ENCODE measurements at places on chromosomes 7 and 10.
A peak's percentile ranks its signal among the peaks of the same experiment; 100 is the strongest.

GRCh38 chr10:63343476-63343875, 122.3 kb downstream of the JMJD1C start:
- no peak overlapping the region for H3K4me3 ChIP-seq
- peaks cover 12% of the 10 kb centered on the region for H3K36me3 ChIP-seq
- DNase-seq, result no peak
- no peak overlapping the region for H3K27ac ChIP-seq

GRCh38 chr10:19848226-19848985, 32.2 kb downstream of the PLXDC2 start:
- no peaks in the 10 kb centered on the region for H3K4me1 ChIP-seq
- DNase-seq, result no peak
- H3K27me3 ChIP-seq, result no peaks in the 10 kb centered on the region
- no peak overlapping the region for H3K4me3 ChIP-seq
- H3K36me3 ChIP-seq, result no peaks in the 10 kb centered on the region

DNA sequence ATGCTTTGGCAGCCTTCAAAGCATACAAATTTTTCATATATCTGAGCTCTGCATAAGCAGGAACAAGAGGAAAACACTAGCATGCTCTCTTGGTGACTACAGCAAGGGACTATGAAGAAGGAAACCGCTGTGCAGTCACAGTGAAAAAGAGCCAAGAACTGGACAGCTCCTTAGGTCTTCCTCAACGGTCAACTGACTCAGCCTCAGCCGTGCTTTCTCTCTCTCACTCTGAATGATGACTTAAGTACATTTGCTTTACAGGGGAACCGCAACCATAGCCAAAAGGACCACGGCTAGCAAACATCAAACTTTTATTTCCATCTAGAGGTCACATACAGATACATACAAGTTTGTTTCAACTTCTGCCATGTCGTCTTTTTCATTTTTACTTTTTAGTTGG, 69.9 kb downstream of the HYCC1 start:
- H3K4me1 ChIP-seq, result no peaks in the 10 kb centered on the region
- H3K36me3 ChIP-seq, result peaks cover 11% of the 10 kb centered on the region
- no peak overlapping the region for H3K27ac ChIP-seq
- H3K4me3 ChIP-seq, result no peak overlapping the region
- DNase-seq, result no peak
- no peaks in the 10 kb centered on the region for H3K27me3 ChIP-seq

GRCh38 chr10:130040351-130040750, 70.3 kb downstream of the C10orf143 start:
- no peaks in the 10 kb centered on the region for H3K36me3 ChIP-seq
- H3K27me3 ChIP-seq, result peaks cover 7% of the 10 kb centered on the region
- H3K4me3 ChIP-seq, result no peak overlapping the region
- no peak overlapping the region for H3K27ac ChIP-seq
- DNase-seq, result no peak
- H3K4me1 ChIP-seq, result no peaks in the 10 kb centered on the region

DNA sequence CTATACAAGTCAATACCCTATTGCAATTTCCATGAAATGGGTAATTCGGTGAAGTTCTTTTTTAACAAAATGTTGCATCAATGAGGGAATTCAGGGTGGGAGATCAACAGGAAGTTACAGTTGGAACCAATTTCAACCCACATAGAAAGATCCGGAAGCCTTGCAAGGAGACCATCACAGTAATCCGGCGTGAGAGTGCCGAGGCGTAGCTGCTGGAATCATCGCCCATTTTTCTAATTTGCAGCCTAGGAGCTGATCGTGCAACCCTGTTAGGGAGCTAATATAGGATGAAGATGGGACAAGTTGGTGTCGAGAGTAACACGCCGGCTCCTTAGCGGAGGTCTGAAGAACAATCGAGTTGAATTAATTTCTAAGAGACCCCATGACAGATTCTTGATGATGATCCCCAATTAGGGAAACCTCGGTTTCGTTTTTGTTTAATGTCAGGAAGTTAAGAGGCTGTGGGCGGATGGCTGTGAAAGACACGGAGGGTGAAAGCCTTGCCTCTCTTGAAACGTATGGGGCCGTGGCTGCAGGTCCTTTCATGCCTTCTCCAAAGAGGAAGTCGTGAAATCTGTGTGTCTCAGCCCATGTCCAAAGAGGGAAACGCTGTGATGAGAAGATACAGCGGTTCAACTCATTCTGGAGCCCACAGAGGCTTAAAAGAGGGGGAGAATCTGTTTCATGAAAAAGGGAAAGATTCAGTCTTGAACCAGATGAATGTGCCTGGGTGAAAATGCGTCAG, 51.2 kb upstream of the CARD11 start:
- peak overlapping the region; percentile 100 for H3K27ac ChIP-seq
- H3K36me3 ChIP-seq, result no peaks in the 10 kb centered on the region
- peak overlapping the region; percentile 82 for H3K4me3 ChIP-seq
- peak; percentile 44 for DNase-seq
- H3K4me1 ChIP-seq, result peaks cover 69% of the 10 kb centered on the region

Data from naive thymus-derived CD8-positive, alpha-beta T cell (primary cell).